NCI-H2227 treated with DMSO at 0.1 percent for 48 hours (cell line): ENCODE measurements at places on chromosomes 3 and 15.

GRCh38 chr3:11735638-11736037 lies 91.9 kb upstream of the VGLL4 start:
- DNase-seq = no peak

DNA sequence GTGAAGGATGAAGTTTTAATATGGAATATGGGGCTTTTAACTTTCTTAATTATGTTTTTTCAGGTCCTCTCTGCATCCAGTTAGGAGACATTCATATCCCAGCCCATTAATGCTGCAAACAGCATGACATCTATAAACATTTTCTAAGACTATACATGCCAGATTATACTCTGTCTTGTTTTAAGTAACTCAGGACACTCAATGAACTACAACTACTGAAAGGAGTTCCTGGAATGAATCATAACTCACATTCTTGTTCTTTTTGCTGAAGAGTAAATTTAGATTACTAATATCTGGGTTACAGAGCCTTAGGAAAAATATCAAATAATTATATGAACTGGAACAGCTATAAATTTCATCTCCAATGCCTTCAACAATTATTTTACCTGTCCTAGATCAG lies 167.4 kb downstream of the STAG1 start:
- no peak for DNase-seq

- DNase-seq = no peak
Observed at GRCh38 chr15:44812029-44812517, 75.7 kb downstream of the TRIM69 start.

- no peak for DNase-seq
Observed at GRCh38 chr3:24704496-24704895, 209.8 kb upstream of the THRB start.
